Astrocyte of the cerebellum (primary cell): ENCODE measurements at places on chromosomes 7 and 10.

DNA sequence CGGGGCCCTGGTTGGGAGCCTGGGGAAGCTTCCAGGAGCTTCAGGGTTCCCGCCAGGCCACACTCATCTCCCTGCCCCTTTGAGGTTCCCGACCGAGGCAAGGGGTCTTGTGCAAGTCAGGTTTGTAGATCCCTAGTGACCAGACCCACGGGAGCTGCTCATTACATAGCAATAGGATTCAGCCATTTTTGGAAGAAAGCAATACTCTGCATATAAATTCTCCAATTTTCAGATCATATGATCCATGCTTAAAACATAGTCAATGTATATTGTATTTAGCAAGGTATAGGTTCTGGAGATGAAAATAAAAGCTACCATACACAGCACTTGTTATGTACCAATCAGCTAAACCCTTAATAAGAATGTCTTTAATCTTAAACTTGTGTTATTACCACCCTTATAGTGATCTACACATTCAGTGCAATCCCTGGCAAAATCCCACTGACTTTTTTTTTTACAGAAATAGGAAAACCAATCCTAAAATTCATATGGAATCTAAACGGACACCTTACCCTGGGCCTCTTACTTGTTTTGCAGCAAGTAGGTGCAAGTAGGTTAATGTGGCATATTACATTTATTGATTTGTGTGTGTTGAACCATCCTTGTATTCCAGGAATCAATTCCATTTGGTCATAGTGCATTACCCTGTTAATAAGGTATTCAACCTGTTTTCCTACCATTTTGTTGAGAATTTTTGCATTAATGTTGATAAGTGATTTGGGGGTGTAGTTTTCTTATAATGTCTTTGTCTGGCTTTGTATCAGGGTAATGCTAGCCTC, 13.8 kb upstream of the FKBP9 start:
- DNase-seq: no peak

DNA sequence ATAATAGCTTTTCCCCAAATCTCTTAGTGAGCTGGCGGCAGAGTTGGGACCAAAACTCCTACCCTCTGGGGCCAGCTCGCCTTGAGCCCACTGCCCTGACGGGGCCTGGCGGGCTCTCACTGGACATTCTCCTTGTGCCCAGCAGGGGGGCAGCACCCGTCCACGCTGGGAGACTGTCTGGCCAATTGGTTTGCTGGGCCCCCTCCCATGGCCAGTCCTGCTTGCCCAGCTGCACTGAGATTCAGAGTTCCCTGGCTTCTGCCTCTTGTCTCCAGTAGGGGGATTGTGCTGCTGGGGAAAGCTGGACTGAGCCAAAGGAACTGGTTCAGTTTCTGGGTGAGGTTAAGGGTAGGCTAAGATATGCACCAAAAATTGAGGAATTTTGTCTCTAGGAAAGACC, 59.8 kb downstream of the RAMP3 start:
- DNase-seq: no peak

- DNase-seq: no peak
Measured at GRCh38 chr7:120742372-120742771, 115.6 kb downstream of the TSPAN12 start.

- no peak for DNase-seq
Measured at GRCh38 chr7:128869944-128870285, 7.3 kb downstream of the ATP6V1F start.

- no peak for DNase-seq
Measured at GRCh38 chr7:20365486-20365885, 34.8 kb downstream of the ITGB8 start.

DNA sequence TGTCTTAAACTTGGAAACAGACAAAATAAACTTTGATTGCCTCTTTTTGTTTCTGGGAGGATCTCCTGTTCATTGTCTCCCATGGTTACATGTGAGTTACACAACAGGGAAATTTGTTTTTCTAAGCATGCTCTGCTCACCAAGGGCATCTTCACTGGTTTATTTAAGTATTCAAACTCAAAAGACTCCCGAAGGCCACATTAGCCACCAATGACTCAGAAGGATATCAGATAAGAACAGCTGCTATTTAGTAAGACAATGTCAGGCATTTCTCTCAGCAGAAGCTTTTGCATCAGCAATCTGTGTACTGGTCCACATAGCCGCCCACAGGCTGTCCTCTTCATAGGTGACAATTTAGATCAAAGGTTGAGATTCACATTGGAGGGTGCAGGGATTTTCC, 19.3 kb downstream of the OR6B1 start:
- DNase-seq: peak; percentile 41

GRCh38 chr7:68694656-68695055, 903.6 kb upstream of the AUTS2 start:
- peak; percentile 62 for DNase-seq

DNA sequence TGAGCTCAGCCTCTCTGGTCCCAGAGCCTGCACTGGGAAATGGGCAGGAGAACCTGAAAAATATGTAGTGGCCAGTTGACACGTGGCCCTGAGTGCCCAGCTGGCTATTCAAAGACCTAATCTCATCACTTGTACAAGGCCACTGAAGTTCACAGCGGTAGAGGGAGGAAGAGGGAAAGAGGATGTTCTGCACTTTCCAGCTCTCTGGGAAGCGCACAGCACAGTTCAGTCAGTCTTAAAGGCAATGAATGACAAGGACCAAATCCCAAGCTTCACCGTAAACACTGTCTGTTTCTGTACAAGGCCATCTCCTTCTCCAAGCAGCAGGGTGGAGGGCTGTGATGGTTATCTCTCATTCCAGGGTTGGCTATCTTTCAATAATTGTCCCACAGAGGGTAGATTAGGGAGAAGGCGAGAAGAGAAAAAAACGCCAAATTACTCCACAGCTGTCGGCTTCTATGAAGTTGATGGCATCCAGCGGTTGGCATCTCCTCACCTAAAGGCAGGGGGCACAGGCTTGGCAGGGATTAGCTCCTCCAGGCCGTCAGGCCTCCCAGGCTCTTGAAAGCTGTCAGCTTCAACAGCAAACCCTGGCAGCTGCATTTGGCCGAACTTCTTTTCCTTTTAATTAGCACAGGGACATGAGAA, 10.6 kb downstream of the SFMBT2 start:
- no peak for DNase-seq

DNA sequence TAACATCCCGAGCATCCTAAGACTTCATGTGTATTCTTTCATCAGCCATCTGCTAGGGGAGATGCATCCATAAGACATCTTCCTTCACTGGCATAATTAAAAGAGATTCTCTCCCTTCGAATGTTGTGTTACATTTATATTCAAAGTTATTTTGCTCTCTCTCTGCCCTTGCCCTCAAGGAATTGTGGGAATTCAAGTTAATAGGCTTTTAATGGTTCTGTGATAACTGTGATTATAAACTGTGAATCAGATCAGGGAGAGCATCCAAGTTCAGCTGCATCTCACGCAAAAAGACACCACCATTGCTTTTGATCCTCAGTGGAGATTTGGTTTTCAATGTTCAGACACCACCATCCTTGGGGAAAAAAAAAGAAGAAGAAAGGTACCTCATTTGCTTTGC, 9.2 kb upstream of the TEX36 start:
- DNase-seq: no peak

- no peak for DNase-seq
Measured at GRCh38 chr10:34641913-34642558, 173.1 kb downstream of the PARD3 start.

DNA sequence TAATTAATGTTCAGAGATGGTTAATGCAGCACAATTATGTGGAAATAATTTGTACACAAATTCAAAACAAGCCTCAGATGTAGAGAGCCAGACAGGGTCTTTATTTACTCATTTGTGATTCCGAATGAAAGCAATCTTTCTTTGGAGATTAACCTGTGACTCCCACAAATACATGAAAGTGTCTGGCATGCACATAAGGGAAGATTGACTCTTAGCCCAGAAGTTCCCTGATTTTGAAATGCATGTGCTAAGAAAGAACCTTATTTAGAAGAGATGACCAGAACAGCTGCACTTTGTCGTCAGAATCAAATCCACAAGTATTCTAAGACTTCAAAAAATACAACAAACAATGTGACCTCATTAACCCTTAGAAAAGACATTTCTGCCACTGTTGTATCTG, 45.1 kb downstream of the RNLS start:
- DNase-seq: peak; percentile 49

GRCh38 chr10:74855027-74855426, 28.6 kb downstream of the KAT6B start:
- no peak for DNase-seq

- DNase-seq: no peak
Measured at GRCh38 chr7:28126410-28127041, 54.1 kb downstream of the JAZF1 start.

- DNase-seq: no peak
Measured at GRCh38 chr7:132270517-132270916, 305.8 kb downstream of the PLXNA4 start.

- DNase-seq: no peak
Measured at GRCh38 chr7:123569352-123570010, 11.9 kb upstream of the NDUFA5 start.

DNA sequence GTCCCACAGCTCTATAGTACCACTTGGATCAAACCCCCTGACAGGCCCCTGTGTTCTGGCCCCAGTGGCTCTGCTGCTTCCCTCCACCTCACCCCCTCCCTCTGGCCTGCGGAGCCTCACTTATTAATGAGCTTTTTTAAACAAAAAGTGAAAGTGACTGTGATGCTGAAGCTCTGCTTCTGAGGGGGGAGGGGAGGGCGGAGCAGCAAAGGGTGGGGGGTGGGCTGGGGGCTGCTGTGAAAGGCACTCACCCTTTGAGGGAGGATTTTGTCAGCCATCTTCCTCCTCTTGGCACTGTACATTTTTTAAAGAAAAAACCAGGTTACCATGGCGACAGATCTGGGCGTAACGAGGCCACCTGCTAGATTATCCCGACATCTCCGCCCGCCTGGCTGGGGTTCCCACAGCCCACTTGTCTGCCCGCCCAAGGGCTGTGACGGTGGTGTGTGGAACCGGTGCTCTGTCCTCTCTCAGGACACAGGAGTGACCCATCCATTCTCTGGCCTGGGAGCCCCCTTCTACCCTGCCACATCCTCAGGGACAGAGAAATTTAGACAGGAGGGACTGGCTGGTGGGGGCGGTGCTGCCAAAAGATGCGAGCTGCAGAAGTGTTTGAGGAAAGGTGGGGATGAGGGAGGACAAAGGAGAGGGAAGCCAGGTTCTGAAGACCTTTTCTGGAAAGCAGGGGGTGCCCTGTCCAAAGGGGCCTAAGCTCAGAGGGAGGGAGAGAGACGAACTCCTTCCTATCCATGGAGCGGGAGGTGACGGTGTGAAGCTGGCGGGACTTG, 4.9 kb downstream of the SMARCD3 start:
- DNase-seq: no peak

DNA sequence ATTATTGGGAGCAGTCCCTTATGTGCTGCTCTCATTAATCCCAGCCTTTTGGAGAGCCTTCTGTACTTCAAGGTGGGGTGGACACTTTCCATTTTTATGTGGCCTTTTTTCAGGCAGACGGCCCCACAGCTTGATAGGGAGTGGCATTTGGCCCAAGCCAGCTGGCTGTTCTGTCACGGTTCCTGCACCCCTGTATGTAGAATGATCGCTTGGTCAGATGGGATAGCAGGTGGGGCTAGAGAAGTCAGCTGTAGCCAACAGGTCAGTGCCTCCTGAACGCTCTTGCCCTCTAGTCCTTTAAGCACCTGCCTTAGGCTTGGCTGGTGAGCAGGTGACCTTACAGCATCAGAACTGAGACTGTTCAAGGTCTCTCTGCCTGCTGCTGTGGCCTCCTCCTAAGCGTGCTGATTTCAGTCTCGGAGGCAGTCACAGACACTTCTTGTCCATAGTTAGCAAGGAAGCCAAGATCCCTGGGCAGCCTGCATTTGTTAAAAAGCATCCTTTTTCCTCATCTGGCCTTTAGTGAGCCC, 95.3 kb downstream of the LRRC4 start:
- no peak for DNase-seq

DNA sequence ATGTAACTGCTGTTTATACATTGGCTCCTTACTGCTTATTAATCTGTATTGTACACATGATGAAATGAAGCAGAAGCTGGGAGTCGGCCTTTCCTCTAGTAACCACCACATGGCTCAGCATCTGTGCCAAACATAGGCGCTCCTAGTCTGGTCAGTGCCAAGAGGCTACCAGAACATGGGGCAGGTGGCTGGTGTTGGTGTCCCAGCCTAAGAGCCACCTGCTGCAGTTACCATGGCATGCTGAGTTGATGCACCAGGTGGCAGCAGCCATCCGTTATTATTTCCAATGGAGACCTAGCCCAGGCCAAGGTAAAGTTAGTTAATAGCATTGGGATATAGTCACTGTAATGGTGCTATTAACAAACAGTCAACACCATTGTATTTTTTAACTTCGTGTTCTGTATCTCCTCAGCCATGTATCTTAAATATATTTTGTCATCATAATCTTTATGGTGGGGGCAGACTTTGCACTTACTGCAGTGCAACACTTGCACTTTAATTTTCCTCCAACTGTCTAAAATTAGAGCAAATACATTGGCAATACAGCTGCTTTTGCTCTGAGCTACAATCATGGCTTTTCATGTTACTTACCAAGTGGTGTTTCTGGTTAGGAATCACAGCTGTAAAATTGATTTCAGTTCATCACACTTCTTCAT, 33.1 kb downstream of the HBP1 start:
- DNase-seq: no peak

DNA sequence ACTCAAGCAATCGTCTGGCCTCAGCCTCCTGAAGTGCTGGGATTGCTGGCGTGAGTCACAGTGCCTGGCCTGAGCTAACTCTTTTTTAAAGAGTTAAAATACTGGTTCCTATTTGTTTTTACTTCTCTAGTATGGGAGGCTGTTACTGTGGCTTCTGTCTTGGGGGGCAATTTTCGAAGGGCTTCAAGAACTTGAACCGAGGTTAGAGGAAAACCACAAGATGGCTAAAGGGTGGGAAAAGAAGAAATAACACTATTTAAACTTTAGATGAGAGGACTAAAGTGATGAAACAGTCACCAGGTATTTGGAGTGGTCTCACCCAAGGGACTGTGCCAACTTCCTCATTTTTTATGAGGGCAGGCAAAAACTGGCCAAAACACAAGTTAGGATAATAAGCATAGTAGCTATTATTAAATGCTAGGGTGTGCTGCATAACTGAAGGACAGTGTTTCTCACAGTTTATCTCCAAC, 17.8 kb downstream of the MET start:
- DNase-seq: no peak

- no peak for DNase-seq
Measured at GRCh38 chr7:51311166-51311565, 5.4 kb downstream of the COBL start.

- DNase-seq: no peak
Measured at GRCh38 chr10:33732161-33732680, 397.8 kb upstream of the NRP1 start.

- DNase-seq: no peak
Measured at GRCh38 chr10:8048281-8049008, 6.0 kb upstream of the GATA3 start.

GRCh38 chr7:44629829-44630522, 23.5 kb downstream of the OGDH start:
- no peak for DNase-seq

DNA sequence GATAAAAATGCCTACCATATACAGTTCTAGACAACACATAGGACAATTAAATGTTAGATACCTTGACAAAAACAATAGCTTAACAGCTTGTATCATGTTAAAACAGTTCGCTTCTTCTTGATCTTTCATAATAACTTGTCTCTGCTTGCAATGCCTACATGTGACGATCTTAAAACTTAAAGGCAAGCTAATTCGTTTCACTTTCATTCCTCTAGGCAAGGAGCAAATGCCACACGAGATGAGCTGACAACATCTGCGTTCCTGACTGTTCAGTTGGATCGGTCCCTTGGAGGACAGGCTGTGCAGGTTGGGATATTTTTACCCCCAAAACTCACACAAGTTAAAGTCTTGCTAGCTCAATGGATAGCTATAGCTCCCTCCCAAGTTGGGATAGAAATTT, 51.6 kb upstream of the ARL4A start:
- no peak for DNase-seq

GRCh38 chr10:47361293-47361692, 13.1 kb downstream of the RBP3 start:
- no peak for DNase-seq
